Inflammatory macrophage treated with lipopolysaccharide for 4 hours (primary cell): ENCODE measurements at places on chromosomes 1 and 21.

- no peak for DNase-seq
Observed at GRCh38 chr1:30881319-30882181, 27.0 kb downstream of the SDC3 start.

- DNase-seq = peak; percentile 84
Observed at GRCh38 chr1:180252638-180253536, 22.8 kb downstream of the LHX4 start.

DNA sequence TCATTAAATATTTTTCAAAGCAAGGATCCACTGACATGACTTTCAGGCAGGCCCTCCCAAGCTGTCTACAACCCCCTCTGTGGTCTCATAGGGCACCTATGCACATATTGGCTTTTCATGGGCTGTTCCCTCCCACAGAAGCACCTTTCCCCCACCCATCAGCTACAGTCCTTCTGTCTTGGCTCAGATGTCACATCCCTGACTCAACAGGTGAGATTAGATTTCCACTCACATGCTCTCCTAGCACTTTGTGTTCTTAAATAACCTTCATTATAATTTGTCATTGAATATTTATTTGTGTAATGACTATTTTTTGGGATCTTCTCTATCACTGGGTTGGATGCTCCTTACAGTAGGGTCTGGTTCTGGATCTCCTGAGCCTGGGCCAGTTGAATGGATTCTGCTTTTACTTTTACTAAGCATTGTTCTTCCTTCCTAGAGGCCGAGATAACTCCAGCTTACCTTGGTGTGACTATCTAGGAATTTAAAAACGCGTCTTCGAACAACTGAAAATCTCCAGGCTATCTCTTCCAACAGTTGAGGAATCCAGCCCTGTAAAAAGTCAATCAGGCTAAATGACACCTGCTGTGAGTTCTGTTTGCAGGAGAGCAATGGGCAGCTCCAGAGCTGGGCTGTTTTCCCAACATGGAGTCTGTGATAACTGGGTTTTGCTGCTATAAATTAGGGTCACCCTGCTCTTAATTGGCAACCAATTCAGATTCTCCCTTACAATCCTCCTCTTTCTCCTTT, 16.2 kb downstream of the ROR1 start:
- no peak for DNase-seq

DNA sequence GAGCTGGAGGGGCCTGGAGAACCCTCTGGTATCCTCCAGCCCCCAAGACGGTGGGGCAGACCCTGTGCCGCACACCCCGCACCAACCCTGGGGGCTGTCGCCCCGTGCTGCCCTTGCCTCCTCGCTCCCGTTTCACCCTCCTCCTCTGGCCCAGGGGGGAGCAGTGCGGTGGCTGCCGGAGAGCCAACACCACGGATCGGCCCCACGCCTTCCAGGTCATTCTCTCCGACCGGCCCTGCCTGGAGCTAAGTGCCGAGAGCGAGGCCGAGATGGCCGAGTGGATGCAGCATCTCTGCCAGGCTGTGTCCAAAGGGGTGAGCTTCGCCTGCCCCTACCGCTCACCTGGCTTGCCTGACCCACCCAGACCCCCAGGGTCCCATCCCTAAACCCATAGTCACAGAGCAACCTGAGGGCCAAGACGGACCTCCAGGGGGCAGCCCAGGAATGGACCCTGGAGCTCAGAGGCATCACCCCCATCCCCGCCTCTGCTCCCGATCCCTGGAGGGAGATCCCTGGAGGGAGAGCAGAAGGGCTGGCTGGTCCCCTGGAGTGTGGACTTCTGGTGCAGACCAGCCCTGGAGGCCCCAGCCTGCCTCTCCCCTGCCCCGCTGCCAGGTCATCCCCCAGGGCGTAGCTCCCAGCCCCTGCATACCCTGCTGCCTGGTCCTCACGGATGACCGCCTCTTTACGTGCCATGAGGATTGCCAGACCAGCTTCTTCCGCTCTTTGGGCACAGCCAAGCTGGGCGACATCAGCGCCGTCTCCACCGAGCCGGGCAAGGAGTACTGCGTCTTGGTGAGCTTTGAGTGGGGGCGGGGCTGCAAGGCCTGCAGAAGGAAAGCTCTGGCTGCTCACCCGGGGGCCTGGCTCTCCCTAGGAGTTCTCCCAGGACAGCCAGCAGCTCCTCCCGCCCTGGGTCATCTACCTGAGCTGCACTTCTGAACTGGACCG, 4.0 kb upstream of the SLC25A34 start:
- DNase-seq = no peak

DNA sequence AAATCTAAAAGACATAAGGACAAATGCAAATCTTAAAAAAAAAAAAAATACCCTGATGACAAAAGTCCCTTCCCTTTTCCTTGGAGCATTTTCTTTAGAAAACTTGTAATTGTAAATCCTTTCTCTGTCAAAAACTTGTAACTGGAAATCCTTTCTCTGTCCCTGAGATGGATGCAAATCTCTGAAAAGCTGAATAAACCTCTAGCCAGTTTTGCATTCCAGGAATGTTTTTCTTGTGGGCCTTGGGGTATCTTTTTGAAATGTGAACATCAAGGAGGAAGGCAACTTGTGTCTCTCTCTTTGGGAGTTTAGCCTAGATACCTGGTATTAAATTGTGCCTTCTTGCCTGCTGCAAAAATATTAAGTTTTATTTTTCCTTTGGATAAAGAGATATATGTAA, 305.3 kb downstream of the KCNT2 start:
- DNase-seq = no peak
